ENCODE measurements at places on chromosomes 12 and 14.

- no peak for DNase-seq
Measured at GRCh38 chr12:10941916-10942607, 3.0 kb upstream of the TAS2R14 start.

- no peak for DNase-seq
Measured at GRCh38 chr12:66156654-66157053, 13.1 kb downstream of the TMBIM4 start.

GRCh38 chr12:13130981-13131380 is 27.5 kb upstream of the GSG1 start:
- no peak for DNase-seq

- no peak for DNase-seq
Measured at GRCh38 chr12:47752552-47752951, 6.1 kb downstream of the RAPGEF3 start.

DNA sequence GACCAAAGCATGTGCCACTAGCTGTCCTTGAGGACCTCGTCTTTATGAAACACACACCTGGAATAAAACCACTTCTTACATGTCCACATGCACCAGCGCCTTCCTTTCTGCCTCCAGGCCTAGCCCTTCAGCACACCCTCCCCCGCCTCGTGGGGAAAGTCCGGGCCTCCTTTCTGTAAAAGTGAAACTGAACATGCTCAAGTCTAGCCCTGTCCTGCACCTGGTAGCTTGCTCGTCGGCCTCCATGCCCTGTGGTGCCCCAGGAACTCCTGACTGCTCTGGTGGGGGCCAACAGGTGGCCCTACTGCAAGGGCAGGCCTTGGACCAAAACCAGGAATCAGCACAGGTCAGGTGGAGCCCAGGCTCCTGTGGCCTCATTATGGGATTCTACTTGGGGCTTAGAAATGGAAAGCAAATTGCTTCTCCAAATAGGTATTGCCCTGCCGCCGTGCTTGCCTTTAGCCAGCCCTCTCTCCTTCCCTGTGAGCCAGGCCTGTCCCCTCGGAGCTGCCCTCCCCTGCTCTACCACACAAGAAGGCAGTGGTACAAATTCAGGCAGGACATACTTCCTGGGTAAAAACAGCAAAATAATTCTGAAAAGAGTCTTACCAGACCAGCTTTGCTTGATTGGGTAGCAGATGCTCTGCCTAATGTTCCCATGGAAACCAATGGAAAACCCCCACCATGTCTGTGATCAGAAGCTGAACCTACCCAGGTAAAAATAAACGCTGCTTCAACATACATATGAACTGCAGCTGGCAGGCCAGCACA is 43.5 kb downstream of the ERH start:
- DNase-seq: no peak

DNA sequence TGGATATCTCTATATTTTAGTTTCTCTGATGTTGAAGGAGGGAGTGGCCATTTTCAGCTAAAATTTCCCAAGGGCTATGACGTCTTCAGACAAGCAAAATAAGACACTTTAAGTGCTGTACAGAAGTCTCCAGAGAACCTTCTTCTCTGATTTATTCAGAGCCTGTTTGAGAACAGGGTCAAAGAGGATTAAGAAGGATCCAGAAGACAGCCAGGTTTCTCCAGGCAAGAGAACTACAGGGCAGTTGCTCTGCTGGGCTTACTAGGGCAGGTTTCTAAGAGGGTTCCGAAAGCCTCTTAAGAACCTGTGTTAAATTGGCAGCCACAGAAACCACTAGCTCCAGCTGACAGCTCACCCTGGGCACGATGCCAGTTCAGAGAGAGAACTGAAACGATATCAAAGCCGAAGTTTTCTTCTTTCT is 1.2 kb downstream of the MGP start:
- DNase-seq: no peak

DNA sequence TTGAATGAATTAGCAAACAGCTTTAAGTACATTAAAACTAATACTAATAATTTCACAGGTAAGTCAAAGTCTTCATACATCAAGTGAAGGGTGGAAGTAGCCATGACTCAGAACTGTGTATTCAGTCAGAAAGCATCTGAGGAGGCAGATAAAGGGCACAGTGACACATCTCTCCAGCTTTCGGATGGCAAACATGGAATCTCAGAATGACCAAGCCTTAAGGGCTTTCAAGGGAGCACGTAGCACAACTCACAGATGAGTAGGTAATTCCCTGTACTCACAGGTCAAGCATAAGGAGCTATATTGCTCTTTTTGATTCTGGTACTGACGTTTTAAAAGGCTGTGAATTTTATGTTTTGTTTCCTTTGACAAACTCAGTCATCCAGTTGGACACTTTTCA is 56.0 kb downstream of the MDGA2 start:
- no peak for DNase-seq

GRCh38 chr12:45668641-45669040 is 60.9 kb upstream of the ARID2 start:
- DNase-seq: no peak

DNA sequence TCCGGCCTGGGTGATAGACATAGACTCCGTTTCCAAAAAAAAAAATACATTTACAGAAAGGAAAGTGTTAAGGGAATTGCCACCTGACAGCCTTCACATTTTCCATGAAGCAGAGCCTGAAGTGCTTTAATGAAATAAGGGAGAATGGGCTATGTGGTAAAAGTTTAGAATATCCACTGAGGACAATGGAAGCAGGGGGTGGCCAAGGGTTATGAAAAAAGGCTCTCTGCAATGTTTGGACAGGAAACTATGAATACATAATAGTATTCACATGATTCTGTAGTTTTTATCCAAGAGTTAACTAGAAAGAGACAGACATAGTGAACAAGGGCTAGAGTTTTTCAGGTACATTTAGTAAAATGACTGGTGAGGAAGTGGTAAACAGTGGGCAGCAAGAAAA is 75.3 kb downstream of the COCH start:
- DNase-seq: no peak

GRCh38 chr14:75134644-75135043 is 7.8 kb upstream of the NEK9 start:
- DNase-seq: no peak

GRCh38 chr12:123532019-123532418 is 1.5 kb downstream of the RILPL1 start:
- DNase-seq: no peak

GRCh38 chr14:54944737-54945391 is 42.2 kb upstream of the GCH1 start:
- DNase-seq: no peak

- no peak for DNase-seq
Measured at GRCh38 chr14:67071506-67071905, 117.7 kb upstream of the GARIN2 start.

DNA sequence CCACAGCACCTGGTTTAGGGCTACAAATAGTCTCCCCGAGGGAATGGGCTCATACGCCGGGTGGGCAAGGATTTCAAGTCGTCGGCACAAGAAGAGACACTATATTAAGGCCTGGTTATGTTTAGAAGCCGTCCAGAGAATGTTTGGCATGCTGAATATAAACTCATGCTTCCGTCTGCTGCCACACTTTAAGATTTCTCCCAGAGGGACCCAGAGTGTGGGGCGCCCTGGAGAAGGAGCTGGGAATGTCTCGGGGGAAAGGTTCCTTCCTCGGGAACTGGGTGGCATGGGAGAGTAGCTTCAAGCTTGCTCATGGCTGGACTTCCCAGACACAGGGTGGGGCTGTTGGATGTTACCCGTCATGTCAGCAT is 295.7 kb downstream of the CACNA1C start:
- DNase-seq: no peak

DNA sequence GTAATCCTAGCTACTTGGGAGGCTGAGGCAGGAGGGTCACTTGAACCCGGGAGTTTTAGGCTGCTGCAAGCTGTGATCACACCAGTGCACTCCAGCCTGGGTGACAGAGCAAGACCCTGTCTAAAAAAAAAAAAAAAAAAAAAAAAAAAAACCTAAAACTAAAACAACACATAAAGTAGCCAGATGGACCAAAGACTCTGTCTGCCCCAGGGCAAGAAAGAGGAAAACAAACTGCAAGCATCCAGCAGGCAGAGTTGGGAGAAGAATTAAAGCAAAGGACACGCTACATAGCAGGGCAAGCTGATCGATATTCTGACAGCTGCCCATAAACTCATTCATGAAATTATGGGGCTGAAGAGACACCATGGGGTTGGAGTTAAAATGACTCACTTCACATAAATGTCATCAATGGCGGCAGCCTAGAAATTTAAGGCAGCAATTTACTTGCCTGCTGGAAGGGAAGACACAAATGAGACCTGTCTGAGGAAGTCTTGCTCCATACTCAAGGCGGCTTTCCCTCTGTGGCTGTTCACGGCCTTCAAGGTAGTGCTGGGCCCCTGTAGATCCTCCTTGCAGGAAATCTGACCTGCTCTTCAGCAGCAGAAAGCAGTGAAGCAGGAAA is 259.1 kb upstream of the FKBP4 start:
- DNase-seq: no peak

Measured in neural crest cell (in vitro differentiated cells).